Esophagus muscularis mucosa (tissue), 4 donors: ENCODE measurements at places on chromosomes 13 and 19. TPM values are rescaled to one million over a fixed set of nuclear protein-coding genes. Genes with fewer than 3 reads are reported as not detected.
A peak's percentile ranks its signal among the peaks of the same experiment; 100 is the strongest.

The EDDM13 gene
- total RNA-seq = not detected

The GFY gene
- total RNA-seq = not detected

The FCHO1 gene
- 2.9 TPM for total RNA-seq

GRCh38 chr13:79736356-79736755 is 255.4 kb downstream of the NDFIP2 start:
- no peak overlapping the region for H3K4me3 ChIP-seq
- DNase-seq = no peak
- no peak overlapping the region for H3K27ac ChIP-seq
- no peaks in the 10 kb centered on the region for H3K4me1 ChIP-seq

The ZNF382 gene
- total RNA-seq = 25.7 TPM

- no peaks in the 10 kb centered on the region for H3K27me3 ChIP-seq
- H3K4me3 ChIP-seq = no peak overlapping the region
- no peak for DNase-seq
- peak overlapping the region; percentile 19 for H3K27ac ChIP-seq
- H3K4me1 ChIP-seq = peaks cover 7% of the 10 kb centered on the region
These were observed 21.0 kb upstream of the SPRY2 start for GRCh38 chr13:80361883-80362327.

GRCh38 chr19:15829306-15829698 is 13.8 kb upstream of the OR10H1 start:
- no peaks in the 10 kb centered on the region for H3K36me3 ChIP-seq
- H3K27ac ChIP-seq = no peak overlapping the region
- H3K4me1 ChIP-seq = no peaks in the 10 kb centered on the region
- no peak for DNase-seq
- no peak overlapping the region for H3K4me3 ChIP-seq

DNA sequence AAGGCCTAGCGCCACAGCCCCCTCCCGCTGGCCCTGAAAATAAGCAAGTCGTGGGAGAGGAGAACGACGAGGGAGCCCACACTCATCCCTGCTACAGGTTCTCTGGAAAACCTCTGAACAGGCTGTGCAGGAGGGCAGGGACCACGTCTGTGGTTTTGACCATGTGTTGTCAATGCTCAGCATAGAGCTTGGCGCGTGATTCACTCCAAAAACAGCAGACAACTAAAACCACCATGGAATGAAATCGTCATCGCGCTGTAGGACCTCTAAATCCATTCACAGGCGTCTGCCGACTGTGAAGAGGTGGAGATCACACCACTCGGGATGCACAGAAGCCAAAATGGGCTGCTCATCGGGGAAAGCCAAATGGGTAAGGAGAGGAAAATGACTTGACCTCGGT is 121.3 kb downstream of the COL4A1 start:
- H3K36me3 ChIP-seq = peaks cover 96% of the 10 kb centered on the region
- no peak overlapping the region for H3K4me3 ChIP-seq

GRCh38 chr19:1076951-1077350 is 10.0 kb downstream of the ARHGAP45 start:
- H3K36me3 ChIP-seq = no peaks in the 10 kb centered on the region
- peaks cover 5% of the 10 kb centered on the region for H3K4me1 ChIP-seq
- H3K27me3 ChIP-seq = no peaks in the 10 kb centered on the region
- no peak overlapping the region for H3K4me3 ChIP-seq
- no peak for DNase-seq
